Activated CD4-positive, alpha-beta T cell treated with anti-CD3 and anti-CD28 coated beads for 48 hours (primary cell): ENCODE measurements at places on chromosomes 2 and 18.
A peak's percentile ranks its signal among the peaks of the same experiment; 100 is the strongest.

GRCh38 chr2:45891719-45892424, 240.4 kb downstream of the PRKCE start:
- DNase-seq: no peak

DNA sequence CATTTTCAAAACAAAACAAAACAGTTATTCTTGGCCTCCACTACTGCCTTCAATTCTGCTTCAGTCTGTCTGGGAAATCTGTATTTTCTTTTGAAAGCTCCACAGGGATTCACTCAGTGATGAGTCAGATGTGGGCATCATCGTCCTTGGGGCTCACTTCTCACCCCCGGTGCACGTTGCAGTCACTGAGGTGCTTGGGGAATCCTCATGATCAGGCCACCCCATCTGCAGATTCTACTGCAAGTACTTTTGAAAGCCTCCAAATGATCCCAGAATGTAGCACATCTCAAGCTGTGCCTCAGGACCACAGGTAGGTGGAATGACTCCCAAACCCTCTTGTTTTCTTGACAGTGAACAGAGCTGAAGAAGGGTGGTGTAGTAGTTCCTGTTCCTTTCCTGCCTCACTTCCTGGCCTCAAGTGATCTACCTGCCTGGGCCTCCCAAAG, 34.3 kb downstream of the LPIN2 start:
- DNase-seq: peak; percentile 66

DNA sequence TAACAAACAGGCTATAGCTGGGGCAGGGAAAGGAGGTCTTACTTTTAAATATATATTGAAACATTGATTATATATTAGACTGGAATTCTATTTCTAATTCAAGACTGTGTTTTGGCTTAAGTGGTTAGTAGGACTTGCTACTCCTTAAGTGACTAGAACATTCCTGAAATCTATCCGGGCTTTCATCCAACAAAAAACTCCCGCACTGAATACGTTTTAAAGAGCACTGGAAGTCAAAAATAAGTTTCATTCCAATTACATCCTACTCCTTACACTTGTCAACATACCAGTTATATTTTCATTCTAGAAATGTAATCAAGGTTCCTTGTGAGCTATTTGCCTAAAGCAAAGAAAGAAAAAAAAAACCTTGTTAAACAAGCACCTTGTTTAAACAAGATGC, 204.6 kb downstream of the SP3 start:
- no peak for DNase-seq

GRCh38 chr2:29275186-29275585, 160.0 kb downstream of the CLIP4 start:
- no peak for DNase-seq

GRCh38 chr2:234869969-234870368, 81.8 kb upstream of the SH3BP4 start:
- no peak for DNase-seq

DNA sequence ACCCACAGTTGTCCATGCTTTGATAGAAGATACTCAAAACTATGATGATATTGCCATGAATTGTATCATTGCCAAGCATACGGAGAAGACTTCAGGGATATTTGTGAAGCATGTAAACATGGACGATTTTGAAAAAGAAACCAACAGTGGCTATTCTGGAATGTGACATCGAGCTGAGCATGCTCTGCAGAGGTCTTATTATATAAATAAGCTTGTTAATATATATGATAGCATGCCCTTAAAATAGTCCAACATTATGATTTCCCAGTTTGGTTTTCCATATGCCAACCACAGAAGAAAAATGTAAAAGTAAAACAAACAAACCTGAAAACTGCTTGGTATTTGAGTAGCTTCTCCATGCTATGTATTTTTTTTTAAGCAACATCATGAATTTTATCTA, 159.1 kb downstream of the LNPK start:
- DNase-seq: no peak

- no peak for DNase-seq
Observed at GRCh38 chr2:44935729-44936098, 5.8 kb upstream of the SIX3 start.

GRCh38 chr2:95350774-95351597, 51.5 kb upstream of the FAHD2A start:
- no peak for DNase-seq

GRCh38 chr18:47750889-47751423, 179.5 kb downstream of the SMAD2 start:
- DNase-seq: no peak

DNA sequence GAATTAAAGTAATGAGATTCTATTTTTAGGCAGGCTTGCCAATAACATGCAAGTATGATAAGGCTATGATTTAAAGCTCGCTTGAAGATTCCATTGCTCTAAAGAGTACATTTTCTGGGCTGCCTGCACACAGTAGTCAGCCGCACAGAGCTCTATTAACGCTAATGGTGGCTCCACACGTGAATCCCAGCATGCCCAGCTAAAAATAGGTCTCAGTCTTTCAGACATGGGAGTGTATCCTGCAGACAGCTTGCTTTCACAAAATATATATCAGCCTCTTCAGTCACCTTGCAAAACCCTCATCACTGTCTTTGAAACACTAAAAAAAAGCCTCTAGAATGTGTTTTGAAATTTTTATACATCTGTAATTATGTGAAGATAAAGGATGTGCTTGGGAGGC, 418.1 kb downstream of the MTX2 start:
- DNase-seq: no peak

GRCh38 chr2:11539317-11540147, 5.7 kb downstream of the GREB1 start:
- DNase-seq: no peak

DNA sequence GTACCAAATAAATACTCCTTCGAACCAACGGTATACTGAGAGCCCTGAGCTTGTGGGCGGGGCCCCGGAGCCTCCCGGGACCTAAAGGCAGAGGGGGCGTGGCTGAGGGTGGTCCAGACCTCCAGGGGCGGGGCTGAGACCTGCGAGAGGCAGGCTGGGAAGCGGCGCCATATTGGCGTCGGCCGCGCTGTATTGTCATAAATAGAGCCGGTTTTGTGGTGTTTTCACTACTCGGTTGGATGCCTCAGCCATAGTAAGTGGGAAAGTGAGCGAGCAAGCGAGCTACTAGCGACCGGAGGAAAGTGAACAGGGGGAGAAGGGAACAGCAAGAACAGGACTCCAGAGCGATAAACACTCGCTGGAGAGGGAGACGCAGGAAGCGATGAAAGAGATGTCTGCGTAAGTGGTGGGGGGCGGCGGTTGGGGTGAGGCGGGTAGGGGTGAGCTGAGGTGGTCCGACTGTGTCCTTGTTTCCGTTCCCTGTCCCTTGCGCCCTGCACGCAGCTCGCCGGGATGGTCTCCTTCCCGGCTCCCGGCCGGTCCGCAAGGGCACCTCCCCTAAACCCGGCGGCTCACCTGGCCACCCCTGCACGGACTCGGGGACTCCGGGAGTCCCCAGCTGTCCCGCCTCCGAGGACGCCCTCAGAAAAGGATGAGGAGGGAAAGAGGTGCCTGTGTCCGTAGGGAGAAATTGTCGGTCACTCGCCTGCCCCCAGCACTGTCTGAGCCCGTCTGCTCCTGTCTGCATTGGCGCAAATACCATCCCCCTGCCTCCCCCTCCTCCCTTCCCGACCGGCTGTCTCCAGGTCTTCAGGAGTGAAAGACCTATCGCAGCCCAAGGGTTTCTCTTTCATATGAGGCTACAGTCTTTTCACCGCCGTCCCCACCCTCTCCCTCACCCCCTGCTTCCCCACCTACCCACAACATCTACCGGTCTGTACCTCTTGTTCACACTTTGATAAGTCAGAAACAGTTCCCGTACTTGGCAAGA, at the start of gene PAPOLG:
Gene PAPOLG, plus strand, starts transcription at position 172 of the 991 bp plus-strand sequence. Its CDS starts 211 bp downstream, at position 383.
- DNase-seq: peak; percentile 99

- DNase-seq: no peak
Observed at GRCh38 chr18:36432880-36433555, 135.5 kb downstream of the FHOD3 start.

- no peak for DNase-seq
Observed at GRCh38 chr18:5653802-5654201, 110.0 kb upstream of the EPB41L3 start.

GRCh38 chr2:99156891-99157290, 2.1 kb downstream of the LIPT1 start:
- no peak for DNase-seq

- no peak for DNase-seq
Observed at GRCh38 chr18:57710226-57710625, 88.6 kb upstream of the NARS1 start.

DNA sequence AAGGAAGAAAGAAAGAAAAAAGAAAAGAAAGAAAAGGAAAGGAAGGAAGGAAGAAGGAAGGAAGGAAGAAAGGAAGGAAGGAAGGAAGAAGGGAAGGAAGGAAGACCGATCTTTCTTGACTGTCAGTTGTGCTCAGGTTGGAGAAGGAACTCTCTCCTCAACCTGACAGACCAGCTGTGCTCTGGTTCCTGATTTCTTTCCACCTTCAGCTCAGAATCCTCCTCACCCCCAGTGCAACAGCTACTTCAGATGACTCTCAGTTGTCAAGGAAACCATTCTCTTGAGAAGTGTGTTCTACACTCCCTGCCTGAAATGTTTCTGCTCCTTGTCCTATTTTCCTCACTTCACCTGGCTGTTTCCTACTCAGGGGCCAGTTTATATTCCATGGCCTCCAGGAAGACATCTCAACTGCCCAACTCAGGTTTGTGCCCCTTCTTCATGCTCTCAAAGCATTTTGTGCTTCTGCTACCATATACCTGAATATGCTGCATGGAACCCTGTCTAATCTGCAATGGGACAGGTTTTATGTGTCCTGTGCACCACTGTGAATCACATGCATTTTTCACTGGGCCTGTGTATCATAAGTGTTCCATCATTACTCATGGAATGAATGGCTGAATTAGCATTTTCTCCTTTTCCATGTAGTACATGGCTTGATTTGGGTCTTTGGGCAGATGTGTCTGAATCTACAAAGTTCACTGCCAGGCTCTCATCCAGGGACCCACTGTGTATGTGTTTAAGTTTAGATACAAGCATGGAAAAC, 32.8 kb upstream of the DOCK10 start:
- no peak for DNase-seq
